ENCODE measurements at places on chromosomes 16 and 17. TPM values are rescaled to one million over a fixed set of nuclear protein-coding genes. Genes with fewer than 3 reads are reported as not detected.

Gene STH
- total RNA-seq = not detected

- no peak for DNase-seq
Observed at GRCh38 chr17:14289162-14289561, 11.7 kb upstream of the HS3ST3B1 start.

Gene GPR142
- 0.15 TPM for total RNA-seq

GRCh38 chr16:56057151-56057550 is 134.1 kb upstream of the GNAO1 start:
- no peak for DNase-seq

- no peak for DNase-seq
Observed at GRCh38 chr16:82016263-82016662, 5.0 kb upstream of the SDR42E1 start.

All from left cardiac atrium (tissue), 4 donors.